Breast epithelium (tissue), 4 donors: ENCODE measurements at places on chromosomes 11 and 22. TPM values are rescaled to one million over a fixed set of nuclear protein-coding genes. Genes with fewer than 3 reads are reported as not detected.
A peak's percentile ranks its signal among the peaks of the same experiment; 100 is the strongest.

- DNase-seq, result no peak
Observed at GRCh38 chr11:41246399-41246745, 213.1 kb downstream of the LRRC4C start.

Gene MS4A1
- total RNA-seq, result 1.5 TPM

Gene ESAM
- total RNA-seq, result 38.7 TPM

GRCh38 chr11:118114266-118114665 lies 27.5 kb upstream of the SMIM35 start:
- no peak for DNase-seq

DNA sequence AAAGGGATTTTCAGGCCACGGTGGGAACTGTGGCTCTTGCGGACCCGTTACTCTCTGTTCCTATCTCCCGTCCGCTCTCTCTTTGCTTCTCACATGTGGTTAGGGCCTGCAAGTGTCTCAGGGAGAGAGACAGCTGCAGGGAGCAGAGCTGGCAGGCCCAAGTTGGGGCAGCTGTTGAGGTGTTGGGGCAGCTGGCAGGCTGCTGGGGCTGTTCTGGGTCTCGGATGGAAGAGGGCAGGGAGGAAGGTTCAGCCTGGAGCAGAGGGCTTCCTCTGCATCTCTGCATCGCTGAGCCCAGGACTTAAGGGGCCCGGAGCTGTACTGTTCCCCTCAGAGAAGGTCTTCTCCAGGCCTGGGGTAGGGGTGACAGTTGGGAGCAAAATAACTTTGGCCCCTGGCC lies 2.6 kb upstream of the CNIH2 start:
- DNase-seq, result no peak

Gene MRGPRE
- not detected for total RNA-seq

DNA sequence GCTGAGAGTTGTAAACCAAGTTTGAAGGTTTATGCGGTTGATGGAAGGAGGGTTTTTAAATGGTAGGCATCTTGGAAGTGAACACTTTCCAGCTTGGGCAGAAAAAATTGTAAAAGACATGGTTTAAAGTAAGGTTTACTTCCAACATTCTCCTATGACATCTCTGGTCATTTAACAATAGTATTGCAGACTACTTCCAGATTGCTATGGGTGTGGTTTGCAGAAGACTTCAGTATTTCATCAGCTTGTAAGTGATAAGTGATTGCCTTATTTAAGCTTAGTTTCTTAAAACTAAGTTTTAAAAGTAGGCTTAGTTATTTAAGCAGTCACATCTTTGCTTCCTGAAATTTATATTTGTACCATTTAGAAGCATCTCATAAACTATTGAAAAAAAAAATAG lies 7.2 kb upstream of the STT3A start:
- DNase-seq, result no peak

DNA sequence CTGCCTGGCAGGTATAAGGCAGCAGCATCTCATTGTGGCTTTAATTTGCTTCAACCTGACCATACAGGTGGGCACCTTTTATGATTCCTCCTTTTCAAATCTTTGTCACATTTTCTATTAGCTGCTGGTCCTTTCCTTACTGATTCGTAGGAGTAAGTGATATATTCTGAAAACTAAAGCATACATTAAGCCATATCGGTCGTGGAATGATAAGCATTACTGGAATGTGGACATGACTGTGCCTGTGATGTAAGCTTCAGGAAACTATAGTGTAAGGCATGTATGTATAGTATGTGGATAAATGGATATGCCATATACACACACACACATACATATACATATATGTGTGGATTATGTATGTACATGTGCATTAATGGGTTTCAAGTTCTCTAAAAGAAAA lies 20.8 kb downstream of the YPEL1 start:
- no peak for DNase-seq

- no peak for DNase-seq
Observed at GRCh38 chr22:45534339-45535192, 31.9 kb downstream of the FBLN1 start.

- DNase-seq, result no peak
Observed at GRCh38 chr11:37449146-37449545, 851.1 kb upstream of the RAG2 start.

GRCh38 chr11:134802116-134802515 lies 390.1 kb upstream of the B3GAT1 start:
- DNase-seq, result no peak

DNA sequence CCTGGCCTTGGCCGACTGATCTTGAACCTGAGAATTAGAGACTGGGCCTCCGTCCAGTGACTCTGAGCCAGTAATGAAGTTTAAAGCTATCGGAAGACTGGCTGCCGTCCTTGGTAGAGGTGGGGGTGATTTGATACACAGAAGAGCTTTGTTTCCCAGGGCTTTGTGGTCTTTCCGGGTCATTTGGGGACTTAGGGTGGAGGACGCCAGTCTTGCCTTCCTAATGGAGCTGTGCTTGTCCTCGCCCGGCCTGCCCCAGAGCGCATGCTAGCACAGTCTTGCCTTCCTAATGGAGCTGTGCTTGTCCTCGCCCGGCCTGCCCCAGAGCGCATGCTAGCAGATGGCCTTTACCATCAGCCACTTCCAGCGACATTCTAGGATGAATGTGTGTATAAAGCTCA lies 65.8 kb downstream of the ST3GAL4 start:
- no peak for DNase-seq

- DNase-seq, result no peak
Observed at GRCh38 chr11:46762248-46762647, 43.2 kb downstream of the F2 start.

Gene MMP27
- total RNA-seq, result 0.33 TPM

GRCh38 chr11:34161812-34162492 lies 56.5 kb downstream of the NAT10 start:
- DNase-seq, result no peak

GRCh38 chr22:39996732-39997131 lies 2.0 kb downstream of the FAM83F start:
- DNase-seq, result no peak

GRCh38 chr11:102849311-102849710 lies 5.9 kb upstream of the MMP3 start:
- no peak for DNase-seq

DNA sequence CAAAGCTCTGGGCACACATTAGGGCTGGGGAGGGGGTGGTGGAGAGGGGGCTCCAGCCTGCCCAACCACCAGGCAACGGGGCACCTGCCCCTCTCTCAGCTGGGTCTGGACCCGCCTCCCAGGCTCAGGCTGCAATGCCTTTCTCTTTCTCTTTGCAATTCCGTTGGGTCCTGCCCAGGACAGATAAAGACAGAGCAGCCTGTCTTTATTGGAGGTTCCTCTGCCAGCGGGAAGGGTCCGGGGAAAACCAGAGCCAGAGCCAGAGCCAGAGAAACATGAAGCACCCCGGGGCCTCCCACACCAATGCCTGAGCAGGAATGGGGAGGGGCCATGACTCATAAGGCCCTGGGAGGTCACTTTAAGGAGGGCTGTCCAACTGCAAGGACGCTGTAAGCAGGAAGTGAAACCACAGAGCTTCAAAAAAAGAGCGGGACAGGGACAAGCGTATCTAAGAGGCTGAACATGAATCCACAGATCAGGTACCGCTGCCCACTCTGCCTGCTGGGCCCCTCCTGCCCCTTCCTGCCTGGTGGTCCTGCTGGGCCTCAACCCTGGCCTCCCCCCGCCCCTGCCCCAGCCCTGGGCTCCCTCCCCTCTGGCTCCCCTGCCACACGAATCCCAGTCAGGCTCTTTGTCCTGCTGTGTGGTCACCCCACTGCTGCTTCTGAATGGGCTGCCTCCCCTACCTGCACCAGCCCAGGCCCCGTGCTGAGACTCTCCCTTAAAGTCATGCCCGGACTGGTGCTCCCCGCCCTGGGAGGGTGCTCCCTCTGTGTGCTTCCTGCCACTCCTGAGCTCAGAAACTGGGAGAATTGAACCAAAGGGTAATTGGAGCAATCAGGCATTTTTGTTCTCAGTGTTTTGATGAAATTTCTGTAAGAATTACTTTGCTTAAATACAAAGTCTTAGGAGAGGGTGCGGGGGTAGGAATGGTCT lies at the start of gene APOBEC3B:
Gene APOBEC3B (plus strand): TSS at position 356 of the 936 bp plus-strand sequence. CDS start 107 bp downstream, at position 463.
- DNase-seq, result no peak

Gene FAT3
- 5.0 TPM for total RNA-seq

GRCh38 chr11:72001285-72001684 lies 2.6 kb downstream of the IL18BP start:
- DNase-seq, result no peak

Gene DRD4
- total RNA-seq, result not detected

Gene SPDYC
- not detected for total RNA-seq

DNA sequence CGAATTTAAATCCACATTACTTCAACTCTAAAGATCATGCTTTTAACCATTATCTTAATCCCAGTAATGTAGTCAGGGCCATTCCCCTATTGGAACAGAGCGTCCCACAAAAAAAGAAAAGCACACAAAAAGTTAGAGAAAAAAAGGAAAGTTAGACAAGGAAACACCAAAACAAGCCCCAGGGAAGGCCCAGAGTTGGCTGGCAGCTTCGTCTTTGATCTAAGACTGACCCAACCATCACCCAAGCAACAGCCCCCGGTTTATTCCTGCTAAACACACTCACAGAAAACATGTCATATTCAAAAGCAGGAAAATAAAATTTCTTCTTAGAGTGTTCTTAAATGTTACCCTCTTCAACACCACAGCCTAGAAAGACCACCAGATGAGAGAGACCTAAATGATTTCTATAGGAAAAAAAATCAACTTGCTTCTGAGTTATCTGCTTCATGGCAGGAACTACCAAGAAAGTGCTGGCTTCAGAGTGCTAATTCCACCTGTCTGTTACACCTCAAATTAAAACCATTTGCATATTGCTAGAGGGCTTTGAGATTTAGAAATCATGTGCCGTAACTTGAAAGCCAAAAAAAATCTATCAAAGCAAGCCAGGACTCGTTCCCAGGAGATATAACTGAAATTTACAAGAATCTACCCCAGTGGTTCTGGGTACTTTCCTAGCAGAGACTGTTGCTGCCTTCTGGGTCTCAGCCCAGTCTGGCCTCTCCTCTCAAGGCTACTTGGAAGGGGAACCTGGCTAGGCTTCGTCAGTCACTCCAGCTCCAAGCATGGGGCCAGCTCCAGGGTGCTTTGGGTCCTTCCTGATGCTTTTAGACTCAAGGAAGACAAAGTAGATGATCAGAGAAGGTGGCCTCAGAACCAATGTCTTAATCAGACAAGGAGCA lies 31.2 kb downstream of the POU2AF3 start:
- DNase-seq, result no peak

DNA sequence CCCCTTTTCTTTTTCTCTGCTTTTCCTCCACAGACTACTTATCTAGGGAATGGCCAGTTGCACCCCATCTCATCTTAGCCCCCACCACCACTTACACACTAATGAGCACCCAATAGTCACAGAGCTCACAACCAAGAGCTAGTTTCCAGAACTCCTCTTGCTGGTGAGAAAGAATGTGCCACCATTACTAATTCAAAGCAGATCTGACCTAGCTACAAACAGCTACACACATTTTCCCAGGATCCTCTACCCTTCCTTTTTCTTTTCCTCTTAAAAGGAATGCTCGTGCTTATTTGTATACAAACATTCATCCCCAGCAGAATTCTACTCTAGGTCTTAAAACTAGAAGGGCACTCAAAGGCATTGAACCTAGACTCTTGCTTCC lies 136.8 kb downstream of the CD44 start:
- no peak for DNase-seq

Gene RANGAP1
- total RNA-seq, result 54.1 TPM

- no peak for DNase-seq
Observed at GRCh38 chr11:60059052-60059451, 2.6 kb downstream of the MS4A3 start.

DNA sequence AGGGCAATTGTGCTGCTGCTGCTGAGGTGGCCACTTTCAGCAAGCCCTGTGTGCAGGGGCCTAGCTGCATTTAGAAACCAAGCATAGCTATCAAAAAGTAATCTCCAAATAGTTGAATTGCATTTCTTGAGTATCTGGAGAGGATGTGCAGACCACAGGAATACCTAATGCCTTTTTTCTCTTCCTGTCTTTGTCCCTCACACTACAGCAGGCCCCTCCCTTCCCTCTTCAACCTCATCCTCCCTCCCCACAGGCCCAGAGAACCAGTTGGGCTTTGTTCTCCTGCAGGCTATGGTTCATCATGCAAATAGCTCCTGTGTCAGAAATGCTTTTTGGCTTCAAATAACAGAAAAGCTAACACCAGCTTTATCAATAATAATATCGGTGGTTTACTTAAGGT lies 47.7 kb downstream of the DKK3 start:
- no peak for DNase-seq

DNA sequence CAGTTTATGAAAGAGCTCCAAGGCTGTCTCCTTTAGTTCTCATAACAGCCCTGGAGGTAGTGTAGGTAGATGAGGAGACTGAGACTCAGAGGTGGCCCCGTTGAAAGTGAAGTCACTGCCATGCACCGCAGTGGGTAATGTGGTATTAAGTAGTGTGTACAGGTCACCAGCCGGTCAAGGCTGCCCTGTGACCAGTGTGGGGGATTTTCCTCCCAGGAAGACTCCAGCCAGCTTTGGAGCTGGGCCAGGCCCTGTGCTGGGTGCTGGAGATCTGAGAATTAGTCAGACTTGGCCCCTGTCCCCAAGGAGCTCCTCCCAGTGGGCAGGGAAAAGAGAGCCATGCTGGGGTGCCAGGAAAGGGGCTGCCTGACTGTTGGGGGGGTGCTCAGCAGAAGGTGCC lies 5.3 kb downstream of the OMP start:
- DNase-seq, result no peak

Gene WNT7B
- 2.2 TPM for total RNA-seq

DNA sequence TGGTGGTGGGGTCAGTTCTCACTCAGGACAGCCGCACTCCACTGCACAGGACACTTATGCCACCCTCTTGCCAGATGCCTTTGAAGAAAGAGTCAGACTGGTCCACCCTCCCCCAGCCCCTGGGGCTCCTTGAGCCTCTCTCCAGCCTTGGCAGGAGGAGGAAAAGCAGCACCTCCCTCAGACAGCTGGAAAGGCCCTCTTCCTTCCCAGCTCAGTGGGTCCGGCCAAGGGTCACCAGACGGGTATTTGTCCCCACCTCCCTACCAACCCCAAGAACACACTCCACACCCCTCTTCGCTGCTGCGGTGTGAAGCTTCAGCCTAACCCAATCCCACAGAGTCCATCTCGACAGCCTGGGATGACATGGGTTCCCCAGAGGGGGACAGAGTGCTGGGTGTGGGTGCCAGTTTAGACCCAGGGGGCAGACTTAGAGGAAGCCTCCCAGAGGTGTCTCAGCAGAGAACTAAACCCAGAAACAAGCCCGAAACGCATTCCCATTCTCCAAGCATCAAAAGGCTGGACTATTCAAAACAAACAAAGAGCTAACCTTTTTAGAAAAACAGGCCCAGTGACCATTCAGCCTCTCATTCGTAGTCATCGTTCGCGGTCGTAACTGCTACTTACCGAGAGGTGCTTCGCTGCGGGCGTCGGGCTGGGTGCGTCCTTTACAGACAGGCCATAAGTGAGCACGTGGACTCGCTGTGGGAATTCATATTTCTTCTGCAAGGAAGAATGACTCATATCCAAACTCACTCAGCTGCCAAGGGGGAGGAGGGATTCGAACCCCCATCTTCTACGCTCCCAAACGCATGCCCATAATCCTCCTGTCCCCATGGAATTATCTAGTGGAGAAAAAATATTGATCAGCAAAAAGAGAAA lies 57.5 kb upstream of the ANO1 start:
- DNase-seq, result peak; percentile 59

Gene ANO5
- total RNA-seq, result 3.3 TPM
